ENCODE measurements at places on chromosomes 4 and X. TPM values are rescaled to one million over a fixed set of nuclear protein-coding genes. Genes with fewer than 3 reads are reported as not detected.

GRCh38 chr4:73451404-73451803, 15.4 kb downstream of the AFP start:
- H3K27ac ChIP-seq, result no peak overlapping the region
- no peak for DNase-seq
- H3K4me1 ChIP-seq, result no peaks in the 10 kb centered on the region
- no peaks in the 10 kb centered on the region for H3K36me3 ChIP-seq
- H3K4me3 ChIP-seq, result no peak overlapping the region

DNA sequence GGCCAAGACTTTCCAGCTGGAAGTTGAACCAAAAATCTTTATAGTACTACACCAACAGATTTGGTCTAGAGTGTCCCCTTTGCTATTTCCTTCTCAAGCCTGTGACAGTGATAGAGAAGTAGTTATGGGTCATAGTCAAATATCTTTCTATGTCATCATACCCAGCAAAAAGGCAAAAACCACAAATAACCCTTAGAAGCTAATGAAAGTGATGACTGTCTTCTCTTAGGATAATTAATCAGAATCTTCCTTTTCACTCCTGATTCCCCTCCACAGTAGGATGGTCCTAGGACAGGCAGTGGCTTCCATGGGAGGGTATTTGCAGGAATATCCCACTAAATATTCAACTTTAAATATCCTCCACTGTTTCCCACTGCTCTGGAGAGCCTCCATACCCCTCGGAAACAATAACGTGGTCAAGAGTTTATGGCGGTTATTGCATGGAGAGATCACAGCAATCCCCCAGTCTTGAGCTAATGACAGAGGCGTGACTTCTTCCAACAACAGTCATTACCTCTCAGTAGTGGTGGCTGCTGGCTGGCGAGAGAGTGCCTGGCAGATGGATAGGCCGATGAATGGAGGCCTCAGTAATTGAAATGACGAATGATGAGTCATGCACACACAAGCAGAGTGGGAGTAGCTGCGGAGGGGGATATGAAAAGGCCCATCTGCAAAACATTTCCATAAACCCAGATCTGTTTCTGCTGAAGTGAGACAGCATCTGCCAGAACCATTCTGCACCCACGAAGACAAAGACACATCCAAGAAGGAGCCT, 154.9 kb downstream of the STK32B start:
- no peaks in the 10 kb centered on the region for H3K27me3 ChIP-seq
- no peak overlapping the region for H3K27ac ChIP-seq
- H3K4me3 ChIP-seq, result no peak overlapping the region
- no peaks in the 10 kb centered on the region for H3K4me1 ChIP-seq
- DNase-seq, result peak; percentile 16

- H3K36me3 ChIP-seq, result no peaks in the 10 kb centered on the region
- DNase-seq, result no peak
- H3K4me3 ChIP-seq, result no peak overlapping the region
- no peak overlapping the region for H3K27ac ChIP-seq
Observed at GRCh38 chr4:128350449-128351045, 62.9 kb upstream of the PGRMC2 start.

DNA sequence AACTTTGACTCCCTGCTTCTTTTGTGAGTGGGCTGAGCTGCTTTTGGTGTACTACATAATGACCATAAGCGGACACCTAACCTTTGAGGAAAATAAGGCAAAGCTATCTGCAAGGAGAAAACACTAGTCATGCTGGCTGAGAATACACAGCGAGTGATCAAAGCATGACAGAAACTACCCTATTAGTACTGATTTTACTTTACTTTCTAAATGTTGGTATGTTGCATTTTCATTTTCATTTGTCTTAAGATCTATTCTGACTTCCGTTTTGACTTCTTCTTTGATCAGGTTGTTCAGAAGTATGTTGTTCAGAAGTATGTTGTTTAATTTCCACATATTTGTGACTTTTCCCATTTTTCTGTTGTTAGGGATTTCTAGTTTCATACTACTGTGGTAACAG, 361.1 kb downstream of the TRAM1L1 start:
- DNase-seq, result no peak
- no peaks in the 10 kb centered on the region for H3K4me1 ChIP-seq
- H3K27me3 ChIP-seq, result no peaks in the 10 kb centered on the region
- no peak overlapping the region for H3K27ac ChIP-seq

DNA sequence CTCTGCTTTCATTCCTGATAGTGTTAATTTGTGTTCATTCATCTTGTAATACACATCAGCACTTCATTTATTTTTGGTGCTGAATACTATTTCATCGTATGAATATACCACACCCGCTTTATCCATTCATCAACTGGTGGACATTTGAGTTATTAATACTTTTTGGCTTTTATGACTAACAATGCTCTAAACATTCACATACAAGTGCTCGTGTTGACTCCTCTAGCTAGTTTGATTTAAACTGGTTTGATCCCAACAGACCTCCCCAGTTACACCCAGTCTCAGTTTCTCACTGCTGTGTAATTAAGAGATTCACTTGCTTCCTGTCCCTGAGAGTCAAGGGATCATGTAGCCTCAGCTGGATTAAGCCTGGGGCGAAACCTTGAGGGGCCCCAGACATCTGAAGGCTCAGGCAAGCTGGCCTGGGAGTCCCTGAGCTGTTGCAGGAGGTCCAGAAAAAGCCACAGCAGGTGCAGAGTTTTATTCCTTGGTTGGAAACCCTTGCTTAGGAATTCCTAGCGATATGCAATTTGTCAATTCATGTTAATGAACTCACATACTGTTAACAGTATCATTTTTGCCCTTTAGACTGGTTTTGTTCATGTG, 52.8 kb upstream of the CLDN24 start:
- DNase-seq, result no peak
- H3K27ac ChIP-seq, result no peak overlapping the region
- peaks cover 4% of the 10 kb centered on the region for H3K27me3 ChIP-seq
- H3K4me3 ChIP-seq, result no peak overlapping the region

DNA sequence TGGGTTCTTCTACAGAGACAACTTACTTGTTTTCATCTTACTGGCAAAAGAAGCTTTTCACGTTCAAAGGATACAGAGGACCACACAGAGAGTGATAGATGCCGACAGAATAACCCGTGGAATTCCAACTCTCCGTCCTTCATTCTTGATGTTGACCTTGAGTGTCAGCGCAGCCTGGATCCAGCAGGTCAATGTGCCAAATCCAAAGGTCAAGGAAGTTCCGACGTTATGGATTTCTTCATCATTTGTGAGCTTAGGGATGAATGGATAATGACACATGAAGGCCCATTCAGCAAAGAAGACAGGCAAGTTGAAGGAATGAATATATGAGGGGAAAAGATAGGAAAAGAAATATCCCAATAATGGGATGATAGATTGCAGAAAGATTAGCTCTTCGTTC, 59.6 kb downstream of the ENOPH1 start:
- H3K4me3 ChIP-seq, result no peak overlapping the region
- H3K36me3 ChIP-seq, result no peaks in the 10 kb centered on the region
- H3K27me3 ChIP-seq, result no peaks in the 10 kb centered on the region
- H3K4me1 ChIP-seq, result peaks cover 5% of the 10 kb centered on the region

DNA sequence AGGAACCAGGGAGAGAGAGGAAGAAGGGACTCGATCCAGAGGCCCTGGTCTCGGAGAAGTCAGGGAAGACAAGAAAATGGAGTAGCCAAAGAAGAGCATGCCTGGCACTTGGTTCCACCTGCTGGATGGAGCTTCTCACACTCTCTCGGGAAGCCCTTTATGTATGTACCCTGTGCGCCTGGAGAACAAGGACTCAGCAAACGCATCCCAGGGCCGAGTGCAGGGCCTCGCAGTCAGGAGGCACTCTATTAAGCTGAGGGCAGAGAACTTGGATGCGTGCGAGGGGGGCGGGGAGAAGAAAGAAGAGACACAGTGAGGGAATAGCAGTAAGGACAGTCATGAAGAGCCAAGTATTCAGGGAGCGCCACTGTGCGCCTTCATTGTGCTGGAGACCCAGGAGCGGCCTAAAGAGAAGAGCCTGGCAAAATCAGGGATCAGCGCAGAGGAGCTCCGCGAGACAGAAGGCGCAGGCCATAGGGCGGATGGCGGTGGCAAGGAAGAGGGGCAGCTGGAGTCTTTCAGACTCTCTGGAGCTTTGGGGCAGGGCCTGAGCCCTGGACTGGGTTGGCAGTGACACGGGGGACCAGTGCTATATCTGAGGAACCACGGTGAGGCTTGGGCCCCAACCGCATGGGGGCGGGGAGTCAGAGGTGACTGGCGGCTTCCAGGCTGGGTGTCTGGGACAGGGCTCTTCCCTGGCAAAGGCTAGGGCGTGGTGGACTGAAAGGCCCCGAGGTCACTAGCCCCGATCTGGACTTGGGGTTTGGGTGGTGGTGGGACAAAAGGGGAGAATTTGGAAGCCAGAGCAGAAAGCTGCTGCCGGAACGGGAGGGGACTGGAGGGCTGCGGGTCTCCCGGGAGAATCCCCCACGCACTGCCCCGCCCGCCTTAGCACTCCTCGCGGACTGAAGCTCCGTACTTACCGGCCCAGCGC, 1.9 kb upstream of the SEPTIN6 start:
- H3K4me1 ChIP-seq, result no peaks in the 10 kb centered on the region
- H3K36me3 ChIP-seq, result no peaks in the 10 kb centered on the region

- no peak for DNase-seq
- H3K4me3 ChIP-seq, result no peak overlapping the region
- no peak overlapping the region for H3K27ac ChIP-seq
Observed at GRCh38 chr4:56342746-56343145, 44.5 kb downstream of the AASDH start.

- no peak overlapping the region for H3K27ac ChIP-seq
- peaks cover 35% of the 10 kb centered on the region for H3K4me1 ChIP-seq
- H3K36me3 ChIP-seq, result no peaks in the 10 kb centered on the region
- H3K4me3 ChIP-seq, result no peak overlapping the region
- DNase-seq, result no peak
Observed at GRCh38 chr4:152348670-152349069, 187.2 kb downstream of the FBXW7 start.

DNA sequence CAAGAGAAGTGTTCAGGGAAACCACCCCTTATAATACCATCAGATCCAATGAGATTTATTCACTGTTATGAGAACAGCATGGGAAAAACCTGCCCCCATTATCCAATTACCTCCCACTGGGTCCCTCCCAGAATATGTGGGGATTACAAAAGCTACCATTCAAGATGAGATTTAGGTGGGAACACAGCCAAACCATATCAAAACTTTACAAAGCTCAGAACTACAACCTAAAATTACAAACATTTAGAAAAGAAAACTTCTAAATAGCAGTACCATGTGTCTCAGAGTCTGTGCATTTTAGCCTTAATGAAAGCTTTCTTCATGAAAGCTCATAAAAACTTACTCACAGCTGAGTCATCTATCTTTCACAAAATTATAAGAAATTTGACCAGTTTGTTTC, 1442.8 kb upstream of the PCDH7 start:
- no peak for DNase-seq
- H3K36me3 ChIP-seq, result no peaks in the 10 kb centered on the region
- H3K27me3 ChIP-seq, result no peaks in the 10 kb centered on the region
- H3K27ac ChIP-seq, result no peak overlapping the region
- H3K4me1 ChIP-seq, result no peaks in the 10 kb centered on the region

DNA sequence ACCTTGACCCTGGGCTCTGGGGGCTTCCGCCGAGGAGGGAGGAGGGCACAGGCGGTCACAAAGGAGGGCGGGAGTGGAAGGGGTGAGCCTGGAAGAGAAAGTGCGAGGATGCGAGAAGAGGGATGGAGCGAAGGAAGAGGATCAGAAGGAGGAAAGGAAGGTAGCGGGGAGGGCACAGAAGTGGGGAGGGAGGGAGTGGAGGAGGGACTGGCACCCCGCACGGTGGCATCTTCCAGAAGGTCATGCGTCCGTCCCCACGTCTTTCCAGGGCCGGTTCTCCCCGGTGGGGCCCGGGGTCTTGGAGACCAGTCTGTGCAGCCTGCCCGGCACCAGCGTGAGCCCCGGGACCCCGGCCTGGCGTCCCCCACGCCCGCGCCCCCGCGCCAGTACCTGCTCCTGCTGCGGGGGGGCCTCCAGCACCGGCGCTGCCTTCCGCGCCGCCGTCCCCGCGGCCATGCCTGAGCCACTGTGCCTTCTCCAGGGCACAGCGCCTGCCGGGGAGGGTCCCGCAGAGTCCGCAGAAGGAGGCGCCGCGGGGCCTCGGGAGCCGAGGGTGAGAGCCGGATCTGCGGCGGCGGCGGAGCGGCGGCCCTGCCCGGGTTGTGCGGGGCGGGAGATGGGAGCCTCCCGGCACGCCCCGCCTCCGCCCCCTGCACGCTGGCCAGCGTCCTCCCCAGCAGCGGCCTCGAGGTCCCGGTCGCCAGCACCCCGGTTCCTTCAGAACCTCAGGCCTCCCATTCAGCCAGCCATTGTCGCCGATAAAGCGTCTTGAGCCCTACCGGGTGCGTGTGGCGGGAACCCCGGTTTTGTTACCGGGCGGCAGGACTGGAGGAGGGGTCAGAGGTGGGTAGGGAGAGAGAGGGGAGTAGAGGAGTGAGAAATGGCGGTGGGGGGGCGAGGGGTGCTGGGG, at the start of gene RNF175:
TSS of gene RNF175 (minus strand) at position 618 of the 910 bp plus-strand sequence. CDS start at position 456, 162 bp downstream.
- DNase-seq, result no peak
- H3K4me1 ChIP-seq, result peaks cover 8% of the 10 kb centered on the region
- no peaks in the 10 kb centered on the region for H3K36me3 ChIP-seq

DNA sequence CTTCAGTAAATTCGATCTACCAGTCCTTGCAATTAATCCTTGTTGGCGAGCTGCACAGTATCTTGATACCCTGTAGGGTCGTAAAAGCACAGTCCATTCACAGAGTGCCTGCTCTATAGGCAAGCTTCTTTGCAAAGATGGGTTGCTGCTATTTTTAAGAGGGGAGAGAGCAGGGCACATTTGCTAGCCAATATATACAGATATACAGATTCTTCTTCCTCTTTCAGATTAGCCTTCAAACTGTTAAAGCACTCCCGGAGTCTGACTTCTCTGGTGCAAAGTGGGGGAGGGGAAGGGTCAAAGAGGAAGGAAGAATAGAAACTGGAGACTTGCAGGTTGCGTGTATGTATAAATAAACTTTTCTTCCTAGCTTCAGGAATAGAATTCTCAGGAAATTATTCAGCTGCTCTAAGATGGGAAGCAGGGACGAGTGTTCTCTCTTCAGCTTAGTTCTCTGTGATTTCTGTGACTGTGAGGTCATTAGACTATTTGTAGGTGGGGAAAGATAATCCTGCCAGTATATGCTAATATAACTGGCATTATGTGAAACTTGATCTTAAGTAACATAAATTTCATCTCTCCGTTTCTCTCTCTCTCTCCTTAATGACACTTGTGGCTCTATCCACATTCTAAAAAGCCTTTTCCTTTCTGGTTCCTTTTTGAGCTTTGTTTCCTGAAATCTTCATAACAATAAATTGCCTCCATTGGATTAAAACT, at the start of gene CYSLTR1:
TSS of gene CYSLTR1 (minus strand) at position 242 of the 717 bp plus-strand sequence. CDS start 53,865 bp downstream, outside the sequence.
- no peaks in the 10 kb centered on the region for H3K36me3 ChIP-seq
- peaks cover 26% of the 10 kb centered on the region for H3K27me3 ChIP-seq
- H3K27ac ChIP-seq, result no peak within 1 kb of the TSS
- H3K4me1 ChIP-seq, result no peaks in the 10 kb centered on the region

TGIF2LX gene
- not detected for total RNA-seq

PNMA3 gene
- total RNA-seq, result 1.4 TPM

TLR8 gene
- 0.72 TPM for total RNA-seq

SSR4 gene
- total RNA-seq, result 150 TPM

VEGFD gene
- 1.4 TPM for total RNA-seq

TRIM75 gene
- total RNA-seq, result not detected

ZNF827 gene
- 22.0 TPM for total RNA-seq

ARHGAP6 gene
- total RNA-seq, result 2.5 TPM

RBM46 gene
- not detected for total RNA-seq

UGT8 gene
- total RNA-seq, result not detected

PPM1K gene
- 303 TPM for total RNA-seq

All from heart right ventricle (tissue), 16 donors.